Cardiac fibroblast (primary cell): ENCODE measurements at places on chromosomes 7 and 10.

DNA sequence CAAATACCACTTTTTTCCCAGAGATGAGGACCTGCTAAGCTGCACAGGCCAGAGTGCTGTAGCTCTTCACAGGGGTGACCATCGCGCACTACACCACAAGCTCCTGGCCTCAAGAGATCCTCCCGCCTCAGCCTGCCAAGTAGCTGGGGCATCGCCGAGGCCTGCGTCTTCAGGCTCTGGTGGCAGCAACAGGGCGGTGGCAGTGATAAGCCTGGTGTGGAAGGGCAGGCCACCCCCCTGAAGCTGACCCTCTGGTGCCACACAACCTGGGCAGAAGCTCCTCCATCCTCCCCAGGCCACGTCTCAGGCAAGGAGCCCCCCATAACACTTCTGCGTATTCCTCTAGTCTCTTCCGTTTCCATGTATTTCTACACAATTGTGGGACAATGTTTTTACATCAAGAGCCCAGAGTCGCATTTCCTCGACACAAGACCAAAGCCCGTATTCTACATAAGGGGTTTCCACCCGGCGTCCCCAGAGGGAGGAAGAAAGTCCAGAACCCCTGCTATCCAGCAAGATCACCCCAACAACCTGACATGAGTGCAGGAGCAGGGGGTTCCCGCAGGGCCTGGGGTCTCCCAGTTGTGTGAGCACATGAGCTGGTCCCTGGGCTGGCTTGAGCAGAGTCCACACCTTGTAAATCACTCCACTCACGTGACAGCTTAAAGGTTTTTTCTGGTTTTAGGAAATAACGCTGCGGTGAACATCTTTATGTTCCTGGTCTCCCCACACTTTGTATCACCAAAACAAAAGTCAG lies 37.6 kb upstream of the NCAPG2 start:
- no peak for DNase-seq

GRCh38 chr7:7321681-7322080 lies 139.3 kb downstream of the C1GALT1 start:
- DNase-seq = peak; percentile 15

- no peak for DNase-seq
These were observed 6.8 kb upstream of the CDK6 start for GRCh38 chr7:92843034-92843760.

DNA sequence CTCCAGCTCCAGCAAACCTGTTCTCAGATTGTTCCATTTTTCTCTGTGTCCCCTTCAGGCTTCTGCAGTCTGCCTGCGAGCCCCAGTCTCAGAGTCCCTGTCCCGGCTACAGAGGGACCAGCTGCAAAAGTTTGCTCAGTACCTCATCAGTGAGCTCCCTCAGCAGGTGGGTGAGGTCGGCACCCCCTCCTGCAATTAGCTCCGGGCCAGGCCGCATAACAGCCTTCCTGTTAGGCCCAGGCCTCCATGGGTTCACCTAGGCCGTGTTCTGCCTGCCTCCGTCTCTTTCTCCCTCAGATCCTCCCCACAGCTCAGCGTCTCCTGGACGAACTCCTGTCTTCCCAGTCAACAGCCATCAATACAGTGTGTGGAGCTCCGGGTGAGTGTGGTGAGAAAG lies 4.3 kb downstream of the ZSWIM8 start:
- no peak for DNase-seq

DNA sequence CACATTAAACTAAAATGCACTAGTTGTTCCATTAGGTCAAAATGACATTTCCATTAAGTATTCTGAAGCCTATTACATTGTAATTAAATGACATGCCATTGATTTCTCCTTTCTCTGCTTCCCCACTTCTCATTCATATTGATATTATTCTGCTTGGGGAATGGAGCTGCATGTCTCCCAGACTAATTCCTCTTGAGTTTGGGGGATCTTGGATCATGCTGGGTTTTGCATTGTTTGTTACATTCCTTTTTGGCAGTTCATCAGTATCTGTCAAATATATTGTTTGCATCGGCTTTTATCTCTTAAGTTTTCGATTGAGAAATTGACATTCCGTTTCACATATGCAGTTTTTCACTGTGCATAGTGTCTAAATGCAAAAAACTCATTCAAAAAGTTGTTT lies 65.1 kb upstream of the CYP26C1 start:
- no peak for DNase-seq

- peak; percentile 44 for DNase-seq
These were observed 46.9 kb downstream of the AP3M1 start for GRCh38 chr10:74103560-74104258.

DNA sequence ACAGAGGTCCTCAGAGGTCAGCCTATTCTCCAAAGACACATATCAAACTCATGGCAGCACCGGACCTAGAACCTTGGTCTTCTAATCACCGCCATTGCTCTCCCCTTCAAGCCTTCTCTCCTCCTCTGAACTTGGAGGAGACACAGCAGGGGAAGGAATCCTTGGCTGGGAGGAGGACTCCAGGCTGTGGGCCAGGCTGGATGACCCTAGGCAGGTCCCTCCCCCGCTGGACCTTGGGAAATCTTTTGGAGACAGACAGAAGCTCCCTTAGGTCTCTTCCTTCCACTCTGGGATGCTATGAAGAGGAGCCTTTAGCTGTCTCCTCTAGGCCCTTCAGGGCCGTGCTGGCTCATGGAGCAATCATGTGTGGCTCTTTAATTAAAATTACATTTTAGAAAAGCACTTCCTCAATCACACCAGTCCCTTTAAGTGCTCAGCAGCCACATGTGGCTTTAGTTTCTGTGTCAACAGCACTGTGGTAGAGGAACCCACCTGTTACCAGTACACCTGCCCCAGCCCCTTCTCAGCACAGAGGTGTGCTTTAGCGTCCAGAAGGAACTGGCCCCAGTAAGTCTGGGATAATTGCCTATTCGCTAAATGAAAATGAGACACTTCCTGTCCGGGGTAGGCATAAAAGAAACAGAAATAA lies 238.2 kb downstream of the CELF2 start:
- no peak for DNase-seq

- DNase-seq = no peak
These were observed 443.7 kb upstream of the GRM3 start for GRCh38 chr7:86199881-86200614.

DNA sequence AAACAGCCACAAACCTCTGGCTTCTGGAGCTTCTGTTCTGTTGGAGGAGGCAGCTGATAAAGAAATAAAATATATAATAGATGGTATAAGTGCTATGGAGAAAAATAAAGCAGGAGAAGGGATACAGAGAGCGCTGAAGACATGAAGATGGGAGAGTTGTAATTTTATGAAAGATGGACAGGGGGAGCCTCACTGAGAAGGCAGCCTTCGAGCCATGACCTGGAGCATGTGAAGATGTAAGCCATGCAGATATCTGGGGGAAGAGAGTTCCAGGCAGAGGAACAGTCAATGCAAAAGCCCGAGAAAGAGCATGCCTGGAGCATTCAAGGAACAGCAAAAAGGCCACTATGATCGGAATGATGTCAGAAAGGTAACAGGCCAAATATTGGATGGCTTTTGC lies 187.5 kb downstream of the KIAA1217 start:
- DNase-seq = no peak

DNA sequence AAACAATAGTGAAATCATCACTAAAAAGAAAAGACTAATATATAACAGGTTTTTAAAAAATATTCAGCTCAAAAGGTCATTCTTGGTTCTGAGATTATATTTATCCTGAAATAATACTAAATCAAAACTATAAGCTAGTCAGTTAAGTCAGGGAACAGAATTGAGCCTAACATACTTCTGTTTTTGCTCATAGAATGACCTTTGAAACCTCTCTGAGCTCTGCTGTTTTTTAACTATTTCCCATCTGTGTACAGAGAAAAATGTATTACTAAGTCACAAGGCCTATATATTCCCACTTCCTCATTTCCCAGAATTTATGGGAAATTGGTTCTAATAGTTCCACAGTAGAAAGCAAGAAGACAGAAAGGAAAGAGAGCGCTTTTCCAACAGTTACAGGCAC lies 346.8 kb upstream of the ETV1 start:
- no peak for DNase-seq

GRCh38 chr10:119377451-119377957 lies 165.0 kb downstream of the RGS10 start:
- DNase-seq = no peak

GRCh38 chr10:48309711-48310226 lies 3.3 kb downstream of the MAPK8 start:
- DNase-seq = peak; percentile 20

- DNase-seq = no peak
These were observed 481 bp upstream of the NPM3 start for GRCh38 chr10:101783736-101784118.

GRCh38 chr7:157945401-157945800 lies 608.6 kb downstream of the DNAJB6 start:
- DNase-seq = no peak

DNA sequence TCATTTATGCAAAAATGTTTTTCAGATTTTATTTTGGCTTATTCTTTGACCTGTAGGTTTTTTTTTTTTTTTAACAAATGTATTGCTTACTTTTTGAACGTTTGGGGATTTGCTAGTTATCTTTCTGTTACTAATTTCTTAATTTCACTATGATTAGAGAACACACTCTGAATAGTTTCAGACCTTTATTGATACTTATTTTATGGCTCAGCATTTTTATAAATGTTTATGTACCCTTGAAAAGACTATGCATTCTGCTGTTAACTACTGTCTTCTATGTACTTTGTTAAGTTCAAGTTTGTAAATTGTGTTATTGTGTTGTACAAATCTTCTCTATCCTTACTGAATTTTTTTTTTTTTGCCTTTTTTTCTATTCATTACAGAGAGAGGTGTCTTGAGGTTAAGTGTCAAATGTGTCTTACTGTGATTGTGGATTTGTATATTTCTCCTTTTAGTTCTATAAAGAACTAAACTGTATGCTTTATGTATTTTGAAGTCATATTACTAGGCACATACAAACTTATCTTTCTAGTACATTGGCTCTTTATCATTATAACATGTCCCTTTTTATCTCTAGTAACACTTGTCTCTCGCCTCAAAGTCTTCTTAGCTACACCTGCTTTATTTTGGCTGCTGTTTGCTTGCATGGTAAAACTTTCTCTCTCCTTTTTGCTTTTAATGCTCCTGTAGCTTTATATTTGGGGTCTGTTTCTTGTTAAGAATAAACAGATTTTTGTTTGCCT lies 8.1 kb downstream of the MKLN1 start:
- no peak for DNase-seq
